ENCODE measurements at places on chromosomes 4 and X. TPM values are rescaled to one million over a fixed set of nuclear protein-coding genes. Genes with fewer than 3 reads are reported as not detected.

- no peak for DNase-seq
Observed at GRCh38 chrX:31423609-31424189, 351.9 kb upstream of the FTHL17 start.

DNA sequence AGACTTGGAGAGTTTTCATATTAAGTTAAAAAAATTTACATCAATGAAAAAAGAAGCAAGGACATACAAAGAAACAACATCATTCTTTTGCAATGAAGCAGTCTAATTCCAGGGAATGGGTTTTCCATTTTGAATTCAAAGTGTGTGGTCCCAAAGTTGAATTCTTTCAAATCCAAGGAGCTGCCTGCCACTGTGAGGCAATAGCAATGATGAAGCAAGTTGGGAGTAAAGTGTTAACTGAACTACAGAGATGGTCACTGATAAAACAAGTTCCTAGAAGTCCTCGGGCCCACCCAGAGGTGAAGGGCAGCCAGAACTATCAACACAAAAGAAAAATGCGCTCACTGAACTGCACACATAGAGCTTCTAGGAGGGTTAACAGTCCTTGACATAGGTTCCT is 115.9 kb downstream of the RAB28 start:
- DNase-seq = no peak

The USP17L25 gene
- not detected for total RNA-seq

DNA sequence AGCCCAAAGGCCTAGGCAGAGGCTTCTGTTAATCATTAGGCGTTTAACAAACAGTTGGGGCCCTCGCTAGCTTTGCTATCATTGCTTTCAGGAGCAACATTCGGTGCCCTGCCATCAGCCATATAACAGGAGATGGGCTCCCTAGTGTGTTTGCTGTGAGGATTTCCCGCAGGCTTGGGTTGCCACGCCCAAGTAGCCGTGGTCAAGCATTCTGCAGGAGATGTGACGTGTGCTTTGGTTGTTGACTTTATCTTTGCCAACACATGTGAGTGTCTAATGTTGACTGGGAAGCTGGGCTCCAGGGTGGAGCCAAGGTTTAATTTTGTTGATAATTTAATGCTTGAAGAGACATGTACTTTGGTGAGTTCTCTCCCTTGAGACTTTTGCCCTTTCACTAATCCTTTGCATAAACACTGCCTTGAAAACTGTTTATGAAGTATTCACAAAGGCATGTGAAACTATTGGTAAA is 184.6 kb upstream of the KIT start:
- DNase-seq = no peak

GRCh38 chrX:33336783-33337182 is 125.4 kb upstream of the DMD start:
- no peak for DNase-seq

DNA sequence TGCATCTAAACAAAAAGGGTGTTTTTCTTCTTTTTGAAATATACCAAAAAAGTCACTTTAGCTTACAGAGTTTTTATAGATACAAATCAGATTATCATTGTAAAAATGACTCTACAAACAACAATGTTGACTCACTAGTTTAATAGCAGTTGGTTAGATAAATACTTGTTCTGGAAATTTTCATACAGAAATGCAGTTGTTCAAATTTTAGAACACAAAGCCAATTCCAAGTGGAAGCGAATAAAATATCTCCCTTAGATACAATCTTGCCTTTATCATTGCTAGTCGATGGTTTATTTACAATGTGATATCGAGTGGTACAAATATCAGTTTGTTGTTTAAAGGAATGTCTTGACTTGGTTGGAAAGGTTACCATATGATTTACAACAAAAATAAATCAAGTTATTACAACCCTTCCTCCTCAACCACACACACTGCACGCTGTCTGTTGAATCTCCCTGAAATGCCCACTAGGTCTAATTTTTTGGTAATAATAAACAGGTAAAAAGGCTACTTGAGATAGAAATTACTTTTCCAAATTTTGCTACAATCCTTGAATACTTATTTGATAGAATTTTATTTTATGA is 114.8 kb downstream of the CDS1 start:
- DNase-seq = no peak

DNA sequence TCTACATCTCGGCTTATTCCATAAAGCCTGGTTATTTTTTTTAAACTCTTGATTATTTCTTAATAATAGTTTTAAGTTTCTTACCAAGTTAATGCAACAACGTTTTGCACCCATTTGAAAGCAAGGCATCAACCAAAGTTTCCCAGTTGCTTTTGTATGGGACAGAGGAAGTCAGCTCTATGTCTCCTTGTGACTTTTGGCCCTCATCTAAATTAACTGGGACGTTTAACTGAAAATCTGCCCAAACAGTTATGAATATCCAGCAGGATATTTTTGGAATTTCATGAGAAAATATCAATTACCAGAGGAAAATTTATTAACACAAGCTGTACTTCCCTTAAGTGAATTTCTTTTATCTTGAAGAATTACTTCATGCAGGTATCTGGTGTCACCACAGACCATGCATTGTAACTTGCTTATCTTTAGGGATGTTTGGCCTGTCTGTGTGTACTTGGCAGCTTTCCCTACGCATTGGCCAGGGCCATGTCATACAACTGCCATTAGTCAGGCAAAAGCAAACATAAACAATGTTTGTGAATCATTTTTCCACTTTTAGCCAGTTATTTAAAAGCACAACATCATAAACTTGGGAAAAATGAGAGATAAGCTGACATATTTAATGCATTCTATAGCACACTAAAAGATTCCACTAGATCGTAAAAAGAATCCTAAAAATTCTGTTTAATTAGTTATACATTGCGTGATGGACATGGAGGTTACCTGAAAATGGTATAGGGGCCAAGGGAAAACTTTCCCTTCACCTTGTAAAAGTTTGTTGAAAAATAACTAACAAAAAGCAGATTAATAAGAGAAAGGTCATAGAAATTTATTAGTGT is 101.4 kb upstream of the PDE5A start:
- no peak for DNase-seq

The TSR2 gene
- total RNA-seq = 37.6 TPM

The FGF13 gene
- total RNA-seq = 1.2 TPM

The MMRN1 gene
- total RNA-seq = 2.5 TPM

GRCh38 chr4:76703123-76703490 is 194.8 kb downstream of the SOWAHB start:
- no peak for DNase-seq

GRCh38 chrX:118252967-118253366 is 92.9 kb upstream of the WDR44 start:
- DNase-seq = no peak

GRCh38 chrX:19893727-19894126 is 6.3 kb upstream of the SH3KBP1 start:
- no peak for DNase-seq

GRCh38 chrX:19647731-19648588 is 132.7 kb upstream of the MAP3K15 start:
- no peak for DNase-seq
